DMS 273 treated with DMSO at 0.1 percent for 48 hours (cell line): ENCODE measurements at places on chromosomes 7 and 10.

GRCh38 chr7:87877366-87878040, 1.2 kb downstream of the DBF4 start:
- no peak for DNase-seq

DNA sequence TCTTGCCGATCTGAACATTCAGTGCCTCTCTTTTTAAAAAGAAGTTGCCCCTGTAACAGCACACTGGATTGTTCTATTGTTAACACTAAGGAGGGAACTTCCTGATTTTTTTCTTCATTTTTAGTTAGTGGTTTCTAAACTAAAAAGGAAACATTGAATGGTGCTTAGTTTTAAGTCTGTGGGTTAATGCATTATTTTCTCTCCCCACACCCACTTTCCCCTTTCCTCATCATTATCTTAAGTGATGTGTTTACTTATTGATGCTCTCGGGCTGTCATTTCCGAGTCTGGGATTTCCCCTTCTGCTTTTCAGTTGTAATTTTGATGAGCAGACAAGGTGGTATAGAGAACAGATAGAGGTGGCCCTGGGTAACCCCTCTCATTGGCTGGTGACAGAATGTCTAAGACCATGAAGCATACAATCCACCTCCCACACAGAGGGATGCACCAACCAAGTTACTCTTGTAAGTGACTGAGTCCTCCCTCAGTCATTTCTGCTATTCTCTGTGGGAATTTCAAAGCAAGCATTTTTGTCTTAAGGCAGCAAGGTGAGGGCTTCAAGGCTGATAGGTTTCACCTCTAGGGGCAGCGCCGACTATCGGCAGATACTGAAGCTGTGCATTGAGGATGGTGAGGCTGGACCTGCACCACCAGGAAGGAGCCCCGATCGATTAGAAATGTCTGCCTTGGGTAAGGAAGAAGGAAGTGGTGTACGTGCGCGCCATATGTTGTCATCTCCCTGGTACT, 49.5 kb downstream of the CHN2 start:
- no peak for DNase-seq

- no peak for DNase-seq
These were observed 16.4 kb downstream of the KIAA1549 start for GRCh38 chr7:138964624-138965436.

- DNase-seq: no peak
These were observed 195.3 kb downstream of the FZD1 start for GRCh38 chr7:91459539-91459938.

DNA sequence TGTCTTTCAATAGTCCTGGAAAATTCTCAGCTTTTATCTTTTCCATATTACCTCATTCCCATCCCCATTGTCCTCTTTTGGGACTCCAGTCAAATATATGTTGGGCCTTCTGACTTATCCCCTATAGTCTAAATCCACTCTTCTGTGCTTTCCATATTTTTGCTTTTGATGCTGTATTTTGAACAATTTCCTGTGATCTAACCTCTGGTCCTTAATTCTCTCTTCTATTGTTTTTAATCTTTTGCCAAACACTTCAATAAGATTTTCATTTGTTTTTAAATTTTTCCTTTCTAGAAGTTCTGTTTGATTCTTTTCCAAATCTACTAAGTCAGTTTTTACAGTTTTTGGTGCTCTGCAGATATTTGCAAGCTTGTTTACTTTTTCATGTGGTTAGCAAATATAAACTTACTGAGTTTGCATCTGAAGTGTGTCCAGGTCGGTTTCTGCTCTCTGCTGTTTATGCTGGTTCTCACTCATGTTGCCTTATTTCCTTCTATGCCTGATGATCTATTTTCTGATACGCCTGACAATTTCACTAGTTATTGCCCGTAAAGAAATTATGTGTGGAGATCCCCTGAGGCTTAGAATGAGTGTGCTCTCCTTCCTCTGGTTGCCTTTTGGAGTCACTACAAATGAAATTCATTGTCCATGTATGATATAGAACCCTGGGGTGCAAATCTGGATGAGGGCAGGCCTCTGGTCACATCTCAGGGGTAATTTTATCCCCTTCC, 110.4 kb downstream of the RBM20 start:
- DNase-seq: no peak

- DNase-seq: peak; percentile 78
These were observed 674.4 kb downstream of the GRM8 start for GRCh38 chr7:126578338-126578737.

- DNase-seq: no peak
These were observed 26.9 kb downstream of the PRSS2 start for GRCh38 chr7:142797391-142798377.

DNA sequence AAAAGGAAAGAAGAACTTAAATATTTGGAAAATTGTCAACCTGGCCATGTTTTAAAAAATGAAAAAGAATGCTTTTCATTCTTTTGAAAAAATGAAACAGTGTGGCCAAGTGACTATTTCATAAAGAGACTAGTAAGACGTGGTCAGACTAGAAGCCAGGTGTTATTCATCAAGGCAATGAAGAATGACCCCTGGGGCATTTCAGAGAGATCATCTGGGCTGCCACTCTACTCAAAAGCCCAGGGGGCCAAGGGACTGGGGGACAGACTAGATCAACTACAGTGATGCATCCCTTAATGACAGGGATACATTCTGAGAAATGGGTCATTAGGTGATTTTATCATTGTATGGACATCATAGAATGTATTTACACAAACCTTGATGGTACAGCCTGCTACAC, 199.4 kb downstream of the STK31 start:
- no peak for DNase-seq

GRCh38 chr10:131635564-131636015, 265.2 kb upstream of the PPP2R2D start:
- DNase-seq: no peak

DNA sequence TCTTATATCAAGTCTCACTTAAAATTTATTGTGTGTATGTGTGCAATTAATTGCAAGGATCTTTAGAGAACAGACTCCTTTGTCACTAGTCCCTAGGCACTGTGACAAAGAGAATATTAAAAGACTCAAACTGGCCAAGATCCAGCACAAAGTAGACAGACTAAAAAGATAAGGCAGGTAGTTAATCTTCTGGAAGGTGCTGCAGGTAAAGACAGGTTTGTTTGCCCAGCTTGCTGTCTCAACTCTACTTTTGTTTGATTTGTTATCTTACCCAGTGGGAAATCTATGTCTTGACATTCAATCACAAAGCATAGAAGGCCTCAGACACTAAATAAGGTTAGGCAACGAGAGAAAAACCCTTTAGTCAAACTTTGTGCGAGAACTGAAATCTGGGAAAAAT, 807.9 kb upstream of the LRRN3 start:
- no peak for DNase-seq

DNA sequence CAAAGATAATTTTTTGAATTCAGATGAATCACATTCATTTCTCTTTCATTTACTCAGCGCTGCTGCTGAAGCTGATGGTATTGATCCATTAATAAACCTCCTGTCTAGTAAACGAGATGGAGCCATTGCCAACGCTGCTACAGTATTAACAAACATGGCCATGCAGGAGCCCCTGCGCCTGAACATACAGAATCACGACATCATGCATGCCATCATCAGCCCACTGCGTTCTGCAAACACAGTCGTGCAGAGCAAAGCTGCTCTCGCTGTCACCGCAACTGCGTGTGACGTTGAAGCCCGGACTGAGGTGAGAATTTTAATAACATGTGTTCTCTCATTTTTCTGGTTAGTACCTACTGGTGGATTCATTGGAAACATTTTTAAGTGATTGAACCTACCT, 70.2 kb downstream of the ARMC3 start:
- DNase-seq: no peak

- no peak for DNase-seq
These were observed 87.2 kb upstream of the COL1A2 start for GRCh38 chr7:94307399-94308048.

- DNase-seq: no peak
These were observed 164.9 kb downstream of the TMEM178B start for GRCh38 chr7:141238596-141239243.

- no peak for DNase-seq
These were observed 92.0 kb upstream of the CDC14C start for GRCh38 chr7:48832303-48832845.

GRCh38 chr7:41035794-41036193, 667.1 kb downstream of the INHBA start:
- no peak for DNase-seq

DNA sequence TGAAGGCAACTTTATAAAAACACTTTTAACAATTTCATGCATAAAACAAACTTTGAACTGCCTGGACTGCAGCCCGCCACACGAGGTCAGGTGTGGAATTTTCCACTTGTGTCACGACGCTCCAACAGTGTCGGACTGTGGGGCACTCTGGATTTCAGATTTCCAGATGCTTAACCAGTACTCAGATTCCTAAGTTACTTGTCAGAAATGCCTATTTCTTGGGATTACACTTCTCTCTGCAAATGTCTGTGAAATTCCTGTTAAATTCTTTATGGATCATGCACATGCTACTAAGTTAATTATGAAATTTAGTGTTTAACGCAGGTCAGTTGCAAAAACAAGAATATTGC, 473 bp upstream of the GPER1 start:
- no peak for DNase-seq

GRCh38 chr7:47581438-47581803, 490 bp downstream of the TNS3 start:
- DNase-seq: no peak
